ENCODE measurements at places on chromosomes 16 and 17.

- no peak for DNase-seq
Measured at GRCh38 chr16:82037666-82038065, 2.6 kb downstream of the HSD17B2 start.

- DNase-seq: no peak
Measured at GRCh38 chr16:85303354-85303883, 191.1 kb upstream of the CIBAR2 start.

DNA sequence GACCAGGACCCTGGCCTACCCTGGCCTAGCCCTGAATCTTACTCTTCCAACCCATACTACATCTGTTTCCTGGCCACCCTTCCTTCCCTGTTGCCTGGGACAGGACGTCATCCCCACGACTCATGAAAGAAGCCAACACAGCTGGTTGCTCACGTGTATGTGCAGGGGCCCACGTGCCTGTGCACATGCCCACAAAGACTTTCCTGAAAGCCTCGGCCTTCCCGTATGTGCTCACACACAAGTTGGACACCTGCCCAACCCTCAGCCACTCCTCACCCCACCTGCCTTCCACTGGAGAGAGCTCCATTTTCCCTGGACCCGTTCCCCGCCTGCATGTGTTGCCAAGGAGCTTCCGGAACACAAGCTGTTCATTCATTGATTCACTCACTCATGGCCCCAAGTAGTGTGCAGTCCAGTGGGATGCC is 7.0 kb downstream of the PLXDC1 start:
- peak; percentile 74 for DNase-seq

DNA sequence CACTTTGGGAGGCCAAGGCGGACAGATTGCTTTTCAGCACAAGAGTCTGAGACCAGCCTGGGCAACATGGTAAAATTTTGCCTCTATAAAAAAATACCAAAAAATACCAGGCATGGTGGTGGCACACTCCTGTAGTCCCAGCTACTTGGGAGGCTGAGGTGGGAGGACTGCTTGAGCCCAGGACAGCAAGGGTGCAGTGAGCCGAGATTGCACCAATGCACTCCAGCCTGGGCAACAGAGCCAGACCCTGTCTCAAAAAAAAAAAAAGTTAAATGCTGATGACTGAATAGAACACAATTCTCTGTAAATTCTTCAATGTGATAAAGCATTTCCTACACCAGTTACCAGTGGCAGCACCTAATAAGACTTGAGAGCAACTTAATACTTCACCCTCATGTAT is 65.7 kb downstream of the KANSL1 start:
- no peak for DNase-seq

GRCh38 chr16:46717692-46718091 is 28.2 kb downstream of the ORC6 start:
- DNase-seq: no peak
